ENCODE measurements at places on chromosomes 1 and 21. TPM values are rescaled to one million over a fixed set of nuclear protein-coding genes. Genes with fewer than 3 reads are reported as not detected.

DNA sequence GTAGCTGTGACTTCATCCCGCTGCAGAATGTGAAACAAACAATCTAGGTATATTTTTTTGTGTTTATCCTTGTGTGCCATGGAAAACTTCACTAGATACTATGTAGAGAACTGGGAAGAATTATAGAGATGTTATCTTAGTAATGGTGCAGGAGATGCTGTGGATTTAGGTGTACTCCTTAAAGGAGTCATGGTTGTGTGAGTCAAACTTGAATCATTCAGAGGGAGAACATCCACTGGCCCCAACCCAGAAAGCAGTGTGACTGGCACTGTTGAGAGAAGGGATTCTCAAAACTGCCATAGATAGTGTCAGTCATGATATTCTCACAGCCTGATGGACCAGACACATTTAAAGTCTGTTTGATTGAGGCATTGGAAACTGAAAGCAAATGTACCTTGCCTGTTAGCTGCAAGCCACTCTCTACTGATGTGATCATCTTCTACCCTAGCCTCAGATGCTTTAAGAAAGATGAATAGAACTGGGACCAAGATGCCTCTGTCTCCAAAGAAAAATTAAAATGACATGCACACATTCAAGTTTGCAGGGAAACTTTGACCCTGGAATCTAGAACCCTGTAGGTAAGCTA, 754.6 kb downstream of the MRPL39 start:
- no peak overlapping the region for H3K4me3 ChIP-seq
- H3K27ac ChIP-seq, result no peak overlapping the region
- H3K36me3 ChIP-seq, result no peaks in the 10 kb centered on the region
- H3K27me3 ChIP-seq, result no peaks in the 10 kb centered on the region
- H3K4me1 ChIP-seq, result no peaks in the 10 kb centered on the region

DNA sequence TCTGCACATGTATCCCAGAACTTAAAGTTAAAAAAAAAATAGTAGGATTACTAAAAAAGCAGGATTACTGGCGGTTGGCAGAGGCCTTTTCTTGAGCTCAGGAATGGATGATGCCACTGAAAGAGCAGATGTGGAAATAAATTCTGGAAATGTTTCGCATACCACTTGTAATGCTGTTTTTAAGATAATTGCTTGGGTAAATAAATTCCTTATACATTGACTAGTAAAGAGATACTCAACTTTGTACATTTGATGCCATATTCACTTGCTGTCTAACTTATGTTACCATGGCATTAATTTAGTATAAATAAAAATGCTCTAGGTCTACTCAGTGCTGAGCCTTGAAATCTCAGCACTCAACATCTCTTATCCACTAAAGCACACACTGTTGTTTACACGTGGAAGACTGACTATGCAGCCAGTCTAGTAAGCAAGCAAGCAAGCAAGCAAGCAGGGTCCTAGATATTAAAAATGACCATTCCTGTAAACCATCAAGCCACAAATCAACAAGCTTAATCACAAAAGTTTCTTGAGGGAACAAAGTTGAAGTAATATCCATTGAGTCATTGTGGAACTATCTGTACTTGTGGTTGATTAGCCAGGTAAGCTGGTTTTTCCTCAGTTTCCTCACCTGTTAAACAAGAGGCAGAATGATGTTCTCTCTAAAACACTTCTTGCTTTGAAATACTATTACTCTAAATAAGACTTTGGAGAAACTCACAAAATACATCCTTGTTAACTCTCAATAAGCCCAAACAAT, 1.7 kb upstream of the RASAL2 start:
- no peak overlapping the region for H3K27ac ChIP-seq
- H3K27me3 ChIP-seq, result peaks cover 44% of the 10 kb centered on the region
- DNase-seq, result no peak
- no peak overlapping the region for H3K4me3 ChIP-seq
- peaks cover 9% of the 10 kb centered on the region for H3K4me1 ChIP-seq

DNA sequence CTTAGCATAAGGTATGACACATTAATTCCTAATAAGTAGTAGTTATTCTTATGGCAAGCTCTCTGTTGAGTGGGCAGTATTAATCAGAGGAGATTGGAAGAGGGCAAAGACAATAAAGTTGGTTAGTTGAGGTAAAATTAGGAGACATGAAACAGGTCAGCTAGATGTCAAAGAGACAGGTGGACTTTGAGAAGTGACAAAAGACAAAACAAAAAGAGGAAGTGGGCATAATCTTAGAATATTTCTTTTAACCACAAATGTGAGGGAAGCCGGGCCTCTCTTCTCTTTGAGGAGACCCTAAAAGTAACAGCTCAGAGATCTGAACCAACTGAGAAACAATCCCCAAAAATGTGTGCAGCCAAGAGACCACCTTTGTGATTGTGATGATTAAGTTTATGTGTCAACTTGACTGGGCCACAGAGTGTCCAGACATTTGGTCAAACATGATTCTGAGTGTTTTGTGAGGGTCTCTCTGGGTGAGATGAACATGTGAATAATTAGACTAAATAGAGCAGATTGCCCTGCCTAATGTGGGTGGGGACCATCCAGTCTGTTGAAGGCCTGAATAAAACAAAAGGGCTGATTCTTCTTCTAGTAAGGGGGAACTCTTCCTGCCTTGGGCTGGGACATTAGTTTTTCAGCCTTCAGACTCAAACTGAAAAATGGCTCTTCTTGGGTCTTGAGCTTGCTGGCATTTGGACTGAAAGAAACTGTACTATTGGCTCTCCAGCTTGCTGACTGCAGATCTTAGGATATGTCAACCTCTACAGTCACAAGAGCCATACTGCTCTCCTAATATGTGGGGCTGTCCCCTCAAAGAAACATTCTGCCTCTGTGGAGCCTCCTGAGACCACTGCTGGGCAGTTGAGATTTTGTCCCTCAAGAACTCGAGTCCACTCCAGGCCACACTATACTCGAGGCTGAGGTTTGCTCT, 40.0 kb downstream of the FCRL5 start:
- no peak overlapping the region for H3K27ac ChIP-seq
- H3K36me3 ChIP-seq, result no peaks in the 10 kb centered on the region
- H3K4me1 ChIP-seq, result no peaks in the 10 kb centered on the region
- no peaks in the 10 kb centered on the region for H3K27me3 ChIP-seq
- DNase-seq, result no peak

DNA sequence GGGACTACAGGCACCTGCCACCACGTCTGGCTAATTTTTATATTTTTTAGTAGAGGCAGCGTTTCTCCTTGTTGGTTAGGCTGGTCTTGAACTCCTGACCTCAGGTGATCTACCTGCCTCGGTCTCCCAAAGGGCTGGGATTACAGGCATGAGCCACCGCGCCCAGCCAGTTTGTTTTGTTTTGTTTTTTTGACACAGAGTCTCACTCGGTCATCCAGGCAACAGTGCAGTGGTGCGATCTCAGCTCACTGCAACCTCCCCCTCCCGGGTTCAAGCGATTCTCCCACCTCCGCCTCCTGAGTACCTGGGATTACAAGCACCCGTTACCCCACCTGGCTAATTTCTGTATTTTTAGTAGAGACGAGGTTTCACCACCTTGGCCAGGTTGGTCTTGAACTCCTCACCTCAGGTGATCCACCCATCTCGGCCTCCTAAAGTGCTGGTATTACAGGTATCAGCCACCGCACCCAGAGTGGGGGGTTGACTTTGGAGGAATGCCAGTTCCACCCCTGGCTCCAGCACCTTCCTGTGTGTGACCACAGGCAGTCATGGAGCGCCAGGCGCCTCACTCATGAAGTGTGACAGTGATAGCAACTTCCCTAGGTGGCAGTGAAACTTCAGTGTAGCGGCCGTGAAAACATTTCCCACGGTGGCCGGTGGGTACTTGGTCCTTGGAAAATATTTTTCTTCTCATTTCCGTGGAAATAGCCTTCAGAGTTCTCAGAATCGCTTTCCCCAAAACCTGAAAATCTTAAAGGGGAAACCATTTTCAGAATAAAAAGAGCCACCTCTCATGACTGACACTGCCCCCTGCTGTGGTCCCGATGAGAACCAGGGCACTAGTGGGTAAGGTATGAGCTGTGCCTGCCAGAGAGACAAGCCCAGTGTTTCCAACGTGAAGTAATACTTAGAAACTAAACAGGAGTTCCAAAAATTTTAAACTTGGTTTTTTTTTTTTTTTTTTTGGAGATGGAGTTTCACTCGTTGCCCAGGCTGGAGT, 48.6 kb downstream of the WDR4 start:
- H3K4me3 ChIP-seq, result no peak overlapping the region
- H3K27ac ChIP-seq, result no peak overlapping the region
- no peaks in the 10 kb centered on the region for H3K27me3 ChIP-seq
- H3K36me3 ChIP-seq, result no peaks in the 10 kb centered on the region
- no peak for DNase-seq

GRCh38 chr1:188769936-188770335, 1707.7 kb downstream of the BRINP3 start:
- H3K27ac ChIP-seq, result no peak overlapping the region
- DNase-seq, result no peak
- H3K36me3 ChIP-seq, result no peaks in the 10 kb centered on the region
- no peaks in the 10 kb centered on the region for H3K4me1 ChIP-seq

- H3K27ac ChIP-seq, result peak overlapping the region; percentile 39
- H3K36me3 ChIP-seq, result peaks cover 21% of the 10 kb centered on the region
- H3K4me3 ChIP-seq, result peak overlapping the region; percentile 79
These were observed 731 bp downstream of the TRIM11 start for GRCh38 chr1:228405979-228406228.

- H3K4me3 ChIP-seq, result no peak overlapping the region
- H3K27ac ChIP-seq, result no peak overlapping the region
- DNase-seq, result no peak
- no peaks in the 10 kb centered on the region for H3K4me1 ChIP-seq
- no peaks in the 10 kb centered on the region for H3K27me3 ChIP-seq
- no peaks in the 10 kb centered on the region for H3K36me3 ChIP-seq
These were observed 53.1 kb upstream of the CACNA1E start for GRCh38 chr1:181430015-181430885.

DNA sequence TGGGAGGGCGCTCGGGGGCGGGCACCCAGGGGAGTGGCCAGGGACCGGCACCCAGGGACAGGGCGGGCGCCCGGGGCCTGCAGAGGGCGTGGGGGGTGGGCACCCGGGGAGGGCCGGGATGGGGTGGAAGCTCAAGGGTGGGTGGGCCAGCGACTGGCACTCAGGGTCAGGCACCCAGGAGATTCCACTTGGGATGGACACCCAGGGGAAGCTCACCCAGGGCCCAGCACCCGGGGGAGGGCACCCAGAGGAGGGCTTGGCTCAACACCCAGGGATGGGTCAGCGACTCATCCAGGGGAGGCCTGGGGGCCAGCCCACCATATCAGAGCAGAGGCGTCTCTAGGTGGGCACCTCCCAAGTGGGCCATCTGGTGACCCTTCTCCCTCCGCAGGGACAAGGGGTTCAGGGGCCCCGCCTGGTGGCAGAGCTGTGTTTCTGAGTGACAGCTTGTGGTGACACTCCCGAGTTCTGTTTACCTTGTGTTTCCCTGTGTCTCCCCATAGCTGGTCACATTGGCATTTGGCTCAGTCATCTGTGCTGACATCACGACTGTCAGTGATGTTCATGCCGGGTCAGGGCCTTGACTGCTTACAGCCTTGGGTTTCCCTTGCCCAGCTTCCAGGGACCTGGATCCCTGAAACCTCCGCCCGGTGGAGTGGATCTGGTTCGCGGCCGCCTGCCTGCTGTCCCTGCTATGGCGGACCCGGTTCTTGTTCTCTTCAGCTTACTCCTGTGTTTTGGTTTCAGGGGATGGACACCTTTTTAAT, 749 bp downstream of the IBA57 start:
- H3K4me3 ChIP-seq, result peak overlapping the region; percentile 70
- peak; percentile 45 for DNase-seq
- H3K27ac ChIP-seq, result peak overlapping the region; percentile 93
- no peaks in the 10 kb centered on the region for H3K27me3 ChIP-seq
- H3K36me3 ChIP-seq, result peaks cover 8% of the 10 kb centered on the region

DNA sequence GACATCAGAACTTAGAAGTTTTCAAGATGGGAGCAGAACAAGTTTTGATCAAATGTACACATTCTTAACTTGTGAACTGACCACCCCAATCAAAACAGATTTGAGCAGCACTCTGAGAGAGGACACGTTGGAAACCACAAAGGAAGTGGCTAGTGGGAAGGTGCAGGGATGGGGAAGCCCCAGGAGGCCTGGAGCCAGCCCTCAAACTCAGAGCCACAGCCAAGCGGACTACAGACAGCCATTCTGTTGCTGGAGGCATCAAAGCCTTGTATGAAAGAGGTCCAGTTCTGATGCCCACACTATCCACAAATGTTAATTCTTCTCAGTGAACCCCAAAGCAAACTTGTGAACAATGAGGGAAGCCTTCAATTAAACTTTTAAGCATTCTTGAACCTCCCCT, 143.6 kb upstream of the RAB4A start:
- no peak overlapping the region for H3K27ac ChIP-seq
- no peak for DNase-seq
- no peaks in the 10 kb centered on the region for H3K36me3 ChIP-seq
- H3K27me3 ChIP-seq, result no peaks in the 10 kb centered on the region
- no peak overlapping the region for H3K4me3 ChIP-seq
- peaks cover 41% of the 10 kb centered on the region for H3K4me1 ChIP-seq

GRCh38 chr1:243364866-243365265, 109.0 kb downstream of the SDCCAG8 start:
- H3K4me3 ChIP-seq, result no peak overlapping the region
- H3K36me3 ChIP-seq, result peaks cover 3% of the 10 kb centered on the region
- DNase-seq, result no peak
- H3K4me1 ChIP-seq, result no peaks in the 10 kb centered on the region
- H3K27me3 ChIP-seq, result no peaks in the 10 kb centered on the region

GRCh38 chr1:99170516-99170915, 93.8 kb upstream of the PLPPR4 start:
- no peak overlapping the region for H3K27ac ChIP-seq
- H3K4me1 ChIP-seq, result no peaks in the 10 kb centered on the region
- H3K4me3 ChIP-seq, result no peak overlapping the region
- no peaks in the 10 kb centered on the region for H3K27me3 ChIP-seq
- no peaks in the 10 kb centered on the region for H3K36me3 ChIP-seq
- no peak for DNase-seq

- no peaks in the 10 kb centered on the region for H3K36me3 ChIP-seq
- H3K27ac ChIP-seq, result no peak overlapping the region
- no peaks in the 10 kb centered on the region for H3K27me3 ChIP-seq
These were observed 221.5 kb upstream of the BRINP3 start for GRCh38 chr1:190699165-190699564.

GRCh38 chr1:2335721-2336455, 55.5 kb downstream of the MORN1 start:
- no peak for DNase-seq
- H3K4me3 ChIP-seq, result no peak overlapping the region
- H3K27me3 ChIP-seq, result no peaks in the 10 kb centered on the region

GRCh38 chr1:69985376-69985775, 220.0 kb downstream of the LRRC40 start:
- no peak overlapping the region for H3K4me3 ChIP-seq
- H3K27ac ChIP-seq, result no peak overlapping the region
- H3K4me1 ChIP-seq, result no peaks in the 10 kb centered on the region
- DNase-seq, result no peak
- no peaks in the 10 kb centered on the region for H3K36me3 ChIP-seq

- H3K36me3 ChIP-seq, result no peaks in the 10 kb centered on the region
- no peak overlapping the region for H3K27ac ChIP-seq
- no peaks in the 10 kb centered on the region for H3K4me1 ChIP-seq
- no peak for DNase-seq
- H3K4me3 ChIP-seq, result no peak overlapping the region
- H3K27me3 ChIP-seq, result no peaks in the 10 kb centered on the region
These were observed 414.3 kb upstream of the NR5A2 start for GRCh38 chr1:199612976-199613774.

GUCA2A gene
- not detected for total RNA-seq

KIF17 gene
- total RNA-seq, result not detected

HIVEP3 gene
- total RNA-seq, result 5.4 TPM

FMOD gene
- not detected for total RNA-seq

KCNJ9 gene
- not detected for total RNA-seq

IQGAP3 gene
- not detected for total RNA-seq

UMODL1 gene
- total RNA-seq, result 0.49 TPM

FBLIM1 gene
- 0.50 TPM for total RNA-seq

VANGL2 gene
- not detected for total RNA-seq

Measured in CD4-positive, alpha-beta T cell (primary cell).